D341Med (cell line): ENCODE measurements at places on chromosomes 2 and 18.

DNA sequence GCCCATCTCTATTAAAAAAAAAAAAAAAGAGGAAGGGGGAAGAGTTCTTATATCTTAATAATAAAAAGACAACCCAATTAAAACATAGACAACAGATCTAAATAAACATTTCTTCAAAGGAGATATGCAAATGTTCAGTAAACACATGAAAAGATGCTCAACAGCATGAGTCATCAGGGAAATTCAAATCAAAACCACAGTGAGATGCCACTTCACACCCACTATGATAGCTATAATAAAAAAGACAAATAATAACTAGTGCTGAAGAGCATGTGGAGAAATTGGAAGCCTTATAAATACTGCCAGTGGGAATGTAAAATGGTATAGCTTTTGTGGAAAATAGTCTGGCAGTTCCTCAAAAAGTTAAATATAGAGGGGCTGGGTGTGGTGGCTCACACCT is 61.5 kb upstream of the CYP20A1 start:
- DNase-seq: no peak

GRCh38 chr2:64532030-64532429 is 7.9 kb downstream of the AFTPH start:
- DNase-seq: no peak

- DNase-seq: no peak
Observed at GRCh38 chr2:119230219-119231185, 6.9 kb downstream of the STEAP3 start.

GRCh38 chr2:229003256-229003655 is 267.8 kb downstream of the PID1 start:
- no peak for DNase-seq

DNA sequence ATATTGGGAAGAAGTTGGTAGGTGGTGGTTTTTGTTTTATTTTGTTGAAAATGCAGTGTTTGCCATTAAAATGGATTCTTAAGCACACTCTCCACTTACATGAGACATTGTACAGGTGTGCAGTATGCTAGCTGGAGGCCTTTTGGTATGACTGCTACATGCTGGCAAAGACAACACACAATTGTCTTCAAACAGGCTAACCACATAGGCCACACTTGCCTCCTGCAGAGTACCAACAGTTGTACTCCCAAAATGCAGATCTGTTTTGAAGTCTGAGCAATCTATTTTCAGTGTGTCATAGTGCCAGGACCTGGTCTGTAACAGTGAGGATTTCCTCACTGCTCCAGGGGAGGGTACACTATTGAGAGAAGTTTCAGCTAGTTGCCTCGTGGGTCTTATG is 213.6 kb downstream of the ZRANB3 start:
- DNase-seq: no peak

GRCh38 chr2:211354481-211354880 is 798.1 kb downstream of the CPS1 start:
- no peak for DNase-seq

DNA sequence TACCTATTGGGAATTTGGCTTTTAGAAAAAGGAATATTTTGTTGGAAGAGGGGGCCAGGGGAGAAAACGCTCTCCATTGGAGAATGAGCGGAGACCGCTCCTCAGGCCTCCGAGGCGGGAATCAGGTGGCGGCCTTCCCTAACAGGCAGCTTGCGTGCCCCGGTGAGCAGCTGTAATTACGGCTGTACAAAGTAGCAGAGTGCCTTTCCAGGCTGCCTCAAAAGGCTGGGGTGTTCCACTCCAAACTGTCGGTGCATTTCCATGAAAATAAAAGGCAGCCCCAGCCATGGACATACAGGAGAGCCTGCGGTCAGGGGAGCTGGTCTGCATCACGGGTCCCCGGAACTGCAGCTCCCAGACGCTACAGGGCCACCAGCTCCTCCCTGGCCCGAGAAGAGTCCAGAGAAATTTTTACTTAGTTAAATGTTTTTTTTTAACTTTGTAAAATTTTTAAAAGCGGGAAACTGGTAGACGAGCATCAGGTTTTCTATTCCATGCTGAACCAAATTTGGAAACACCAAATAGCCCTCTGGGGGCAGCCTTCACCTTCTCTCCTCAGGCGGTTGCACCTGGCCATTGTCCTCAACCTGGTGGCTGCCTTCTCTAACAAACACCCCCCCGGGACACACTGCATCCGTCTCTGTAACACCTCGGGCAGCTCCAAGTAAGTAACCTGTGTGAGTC is 209.3 kb upstream of the SALL3 start:
- DNase-seq: no peak

- no peak for DNase-seq
Observed at GRCh38 chr18:46641917-46642316, 15.1 kb downstream of the LOXHD1 start.

DNA sequence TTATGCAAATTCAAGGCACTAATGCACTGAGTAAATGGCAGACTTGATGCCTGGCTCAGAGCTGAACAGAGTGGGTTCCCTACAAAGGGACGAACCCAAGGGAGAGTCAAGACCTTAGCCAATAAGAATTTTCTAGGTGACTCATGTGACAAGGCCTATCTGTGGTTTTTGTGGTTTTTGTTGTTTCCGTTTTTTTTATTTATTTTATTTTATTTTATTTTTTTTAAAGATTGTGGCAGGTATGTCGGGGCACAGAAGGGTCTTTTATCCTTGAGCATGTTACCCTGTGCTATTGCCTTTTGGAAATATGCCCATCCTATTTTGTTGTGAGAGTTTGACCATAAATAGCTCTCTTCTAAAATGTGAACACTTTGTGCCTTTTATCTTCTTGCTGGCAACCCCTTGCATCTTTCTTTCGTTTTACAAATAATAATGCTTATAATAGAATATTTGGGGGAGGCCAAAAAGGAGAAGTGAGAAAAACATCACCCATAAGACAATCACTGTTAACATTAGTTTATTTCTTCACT is 113.4 kb upstream of the AQP4 start:
- DNase-seq: no peak

DNA sequence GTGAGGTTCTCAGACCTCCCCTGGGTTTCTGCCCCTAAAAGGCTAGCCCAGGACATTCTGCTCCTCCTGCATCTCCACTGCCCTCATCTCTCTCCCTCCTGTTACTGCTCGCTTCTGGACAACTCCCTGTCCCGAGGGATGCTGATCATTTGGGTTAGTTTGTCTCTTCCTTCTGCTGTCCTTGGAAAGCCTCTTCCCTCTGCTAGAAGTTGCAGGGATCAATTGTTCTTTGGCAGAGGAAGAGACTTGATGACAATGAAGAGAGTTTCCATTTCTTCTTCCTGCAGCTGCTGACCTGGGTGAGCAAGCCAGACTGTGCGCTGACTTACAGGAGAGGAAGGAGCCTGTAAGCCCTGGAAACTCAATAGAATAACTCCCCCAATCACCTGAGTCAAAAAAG is 68.9 kb downstream of the RDH14 start:
- DNase-seq: no peak

DNA sequence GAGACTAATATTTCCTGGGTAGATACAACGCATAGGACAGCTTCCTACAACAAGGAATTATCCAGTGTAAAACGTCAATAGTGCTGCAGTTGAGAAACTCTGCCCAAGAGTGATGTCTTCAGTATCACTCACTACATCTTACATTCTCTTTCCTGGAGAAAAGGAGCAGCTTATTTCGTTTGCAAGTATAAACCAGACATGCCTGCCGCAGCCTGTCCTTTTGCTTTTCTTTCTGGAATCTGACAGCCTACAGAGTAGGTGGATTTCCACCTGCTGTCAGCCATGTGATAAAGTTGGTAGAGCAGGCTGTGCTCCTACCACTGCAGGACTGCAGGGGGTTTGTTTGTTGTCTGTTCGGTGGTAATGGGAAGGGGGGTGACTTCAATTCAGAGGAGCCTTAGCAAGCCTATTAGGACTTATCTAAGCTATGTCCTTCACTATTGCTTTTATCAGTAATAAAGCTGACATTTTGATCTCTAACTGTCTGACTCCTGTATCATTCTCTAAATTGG is 439.1 kb downstream of the GRB14 start:
- no peak for DNase-seq

- DNase-seq: no peak
Observed at GRCh38 chr2:159188449-159188848, 98.1 kb downstream of the WDSUB1 start.

GRCh38 chr2:175698061-175698460 is 304.0 kb downstream of the LNPK start:
- DNase-seq: no peak

GRCh38 chr2:126736133-126736874 is 80.3 kb downstream of the GYPC start:
- DNase-seq: no peak
